ENCODE measurements at places on chromosomes 13 and 19.

DNA sequence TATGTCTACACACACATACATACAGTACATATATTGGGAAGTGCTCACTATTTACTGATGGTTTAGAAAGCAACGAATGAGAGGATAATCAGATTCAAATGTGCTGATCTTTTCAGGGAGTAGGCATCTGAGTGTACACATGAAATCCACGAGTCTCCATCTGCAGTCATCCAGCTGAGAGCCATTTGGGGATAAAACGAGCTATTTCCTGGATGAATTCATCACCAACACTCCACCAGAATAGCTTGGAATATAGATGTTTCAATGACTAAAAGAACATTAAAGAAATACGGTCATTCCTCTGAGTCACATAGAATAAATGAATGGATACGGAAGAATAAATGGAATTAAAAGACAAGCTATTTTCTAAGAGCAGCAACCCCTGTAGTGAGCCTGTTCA is 721.6 kb upstream of the ARGLU1 start:
- DNase-seq, result no peak

DNA sequence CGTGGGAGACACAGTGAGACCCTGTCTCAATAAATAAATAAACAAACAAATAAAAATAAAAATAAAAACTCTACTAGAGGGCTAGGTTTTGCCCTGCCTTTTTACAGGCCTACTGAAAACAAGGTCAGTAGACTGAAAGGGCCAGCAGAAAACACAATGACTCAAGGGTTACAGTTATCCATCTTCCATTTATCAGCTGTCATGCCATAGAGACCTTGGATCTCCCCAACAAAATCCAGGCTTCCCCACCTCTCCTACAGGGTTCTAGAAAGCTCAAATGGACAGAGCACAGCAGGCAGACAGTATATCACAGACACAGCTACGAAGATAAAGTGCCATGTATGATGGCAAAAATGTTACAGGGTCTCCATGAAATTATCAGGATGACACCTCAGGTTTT is 54.4 kb downstream of the FOXO1 start:
- DNase-seq, result no peak

DNA sequence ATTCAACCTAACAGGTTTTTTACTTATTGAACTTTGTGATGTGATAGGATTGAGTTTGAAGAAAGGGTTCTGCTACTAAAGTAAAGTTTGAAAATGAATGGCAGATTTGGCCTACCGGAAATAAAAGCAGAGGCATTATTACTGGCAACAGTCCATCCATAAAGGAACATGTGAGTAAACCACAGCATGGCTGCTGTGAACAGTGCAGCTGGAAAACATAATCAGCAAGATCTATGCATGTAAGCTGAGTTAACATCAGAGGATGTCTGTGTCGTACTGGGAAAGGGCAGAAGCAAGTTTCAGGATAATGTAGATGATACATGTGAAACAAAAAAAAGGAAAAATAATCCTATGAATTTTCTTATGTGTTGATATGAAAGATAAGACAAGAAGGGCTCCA is 87.6 kb downstream of the CYSLTR2 start:
- no peak for DNase-seq

GRCh38 chr13:73338389-73338788 is 279.6 kb downstream of the KLF5 start:
- DNase-seq, result no peak

DNA sequence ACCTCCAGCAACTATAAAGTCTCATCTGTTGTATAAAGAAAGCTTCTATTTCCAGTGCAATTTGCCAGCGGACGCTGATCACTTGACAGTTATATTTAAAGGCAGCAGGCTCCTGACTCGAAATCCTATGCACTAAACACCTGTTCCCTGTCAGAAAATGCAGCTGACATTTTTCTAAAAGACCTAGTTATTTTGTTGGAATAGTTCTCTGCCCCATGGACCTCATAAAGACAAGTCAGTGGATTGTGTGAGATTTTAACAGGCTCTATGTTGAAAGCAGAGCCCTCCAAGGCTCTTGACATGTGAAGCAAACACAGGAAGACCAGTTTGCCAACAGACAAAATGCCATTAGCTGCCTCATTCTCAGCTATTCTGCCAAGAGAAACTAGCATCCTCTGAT is 304.7 kb upstream of the KLF12 start:
- DNase-seq, result no peak
